Epithelial cell of proximal tubule (primary cell): ENCODE measurements at places on chromosomes 5 and 9.

DNA sequence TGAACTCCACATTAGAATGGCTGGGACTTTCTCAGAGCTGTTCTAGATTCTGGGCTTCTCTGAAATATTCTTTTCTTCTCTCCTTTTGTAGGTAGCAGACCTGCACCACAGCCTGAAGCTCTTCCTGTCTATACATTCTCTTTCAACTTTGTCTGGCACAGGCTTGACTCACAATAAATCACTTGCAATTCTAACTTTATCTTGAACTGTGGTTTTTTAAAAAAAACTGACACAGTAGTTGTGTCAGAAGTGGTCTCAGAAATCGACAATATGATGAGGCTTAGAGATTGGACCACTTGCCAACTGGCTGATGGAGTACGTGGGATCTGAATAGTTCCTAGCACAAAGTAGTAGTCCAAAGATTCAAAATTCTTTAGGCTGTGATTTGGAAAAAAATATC lies 24.1 kb upstream of the CDH9 start:
- no peak for DNase-seq

DNA sequence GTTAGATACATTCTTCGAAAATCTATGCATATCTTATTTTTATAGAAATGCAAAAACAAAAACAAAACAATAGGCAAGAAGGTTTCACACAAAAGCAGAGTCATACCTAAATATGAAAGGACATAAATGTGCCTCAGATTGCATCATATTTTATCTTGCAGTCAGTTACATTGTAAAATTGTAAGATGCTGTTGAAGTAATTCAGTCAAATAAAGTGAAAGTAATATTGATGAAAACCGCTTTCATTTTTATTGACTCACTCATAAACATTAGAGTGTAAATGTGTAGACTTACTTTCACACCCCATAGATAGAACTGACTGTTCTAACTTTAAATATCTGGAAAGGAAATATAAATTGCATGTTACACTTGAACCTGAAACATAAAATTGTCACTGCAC lies 931.5 kb upstream of the NUDT12 start:
- no peak for DNase-seq

DNA sequence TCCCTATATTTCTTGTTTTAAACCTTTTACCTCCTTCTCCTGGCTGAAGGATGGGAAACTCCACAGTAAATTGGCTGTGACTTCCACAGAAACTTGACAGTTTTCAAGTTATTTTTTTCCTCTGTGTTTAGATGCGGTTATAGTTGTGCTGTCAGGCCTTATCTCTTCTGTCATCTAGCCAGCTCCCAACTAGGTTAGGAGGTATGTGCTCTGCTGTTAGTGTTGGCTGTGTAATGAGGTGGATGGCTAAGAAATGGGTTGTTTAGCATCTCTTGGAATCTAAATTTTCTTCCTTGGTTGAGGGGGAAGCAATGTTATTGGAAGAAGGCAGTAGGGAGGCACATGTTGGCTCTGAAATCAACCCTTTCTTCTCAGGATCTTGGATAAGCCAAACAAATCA lies 149.9 kb upstream of the RUSC2 start:
- DNase-seq: no peak

DNA sequence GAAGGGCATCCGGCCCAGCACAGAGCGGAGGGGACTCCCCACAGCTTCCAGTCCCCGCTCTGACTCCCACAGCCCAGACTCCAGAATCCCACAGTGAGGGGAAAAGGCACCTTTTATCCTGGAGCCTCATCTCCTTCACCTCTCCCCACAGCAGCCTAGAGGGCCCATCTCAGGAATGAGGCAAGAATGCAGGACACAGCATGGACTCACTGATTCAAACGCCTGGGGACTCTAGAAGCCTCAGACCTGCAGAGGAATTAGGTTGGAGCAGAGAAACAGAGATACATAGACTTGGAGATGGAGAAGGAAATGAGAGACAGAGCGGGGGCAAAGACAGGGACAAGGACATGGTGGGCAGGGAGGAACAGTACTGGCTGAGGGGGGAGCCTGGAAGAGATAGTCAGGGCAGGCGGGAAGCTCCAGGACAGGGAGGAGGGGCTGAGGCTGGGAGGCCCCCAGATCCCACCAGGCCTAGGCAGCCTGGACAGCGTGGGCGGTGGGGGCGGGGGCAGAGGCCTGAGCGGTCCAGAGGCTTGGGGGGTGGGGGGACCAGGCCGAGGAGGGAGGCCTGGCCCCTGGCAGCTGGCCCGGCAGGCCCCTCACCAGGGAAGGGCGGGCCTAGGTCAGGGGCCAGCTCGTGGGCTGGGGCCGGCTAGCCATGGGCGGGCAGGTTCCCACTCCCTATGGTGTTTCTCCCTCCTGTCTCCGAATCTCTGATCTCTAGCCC lies 15.8 kb downstream of the CNTFR start:
- DNase-seq: no peak

GRCh38 chr5:138459311-138459933 lies 5.9 kb upstream of the EGR1 start:
- no peak for DNase-seq

DNA sequence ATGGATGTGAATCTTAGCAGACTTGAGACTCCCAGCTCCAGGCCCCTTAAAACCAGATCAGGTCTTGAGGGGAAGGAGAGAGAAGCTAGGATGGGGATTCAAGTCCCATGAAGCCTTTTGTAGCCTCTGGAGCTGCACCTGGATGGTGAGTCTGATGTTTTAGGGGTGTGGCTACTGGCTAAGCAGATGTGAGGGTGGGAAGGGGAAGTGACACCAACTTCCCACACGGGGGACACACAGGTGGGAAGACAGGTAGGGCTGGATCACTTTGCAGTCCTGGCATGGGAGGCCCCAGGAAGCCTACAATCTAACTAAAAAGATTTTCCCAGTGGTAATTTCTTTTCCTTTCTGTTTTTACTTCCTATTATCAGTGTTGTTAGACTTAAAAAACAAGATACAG lies 38.7 kb upstream of the UBAP2 start:
- DNase-seq: no peak

DNA sequence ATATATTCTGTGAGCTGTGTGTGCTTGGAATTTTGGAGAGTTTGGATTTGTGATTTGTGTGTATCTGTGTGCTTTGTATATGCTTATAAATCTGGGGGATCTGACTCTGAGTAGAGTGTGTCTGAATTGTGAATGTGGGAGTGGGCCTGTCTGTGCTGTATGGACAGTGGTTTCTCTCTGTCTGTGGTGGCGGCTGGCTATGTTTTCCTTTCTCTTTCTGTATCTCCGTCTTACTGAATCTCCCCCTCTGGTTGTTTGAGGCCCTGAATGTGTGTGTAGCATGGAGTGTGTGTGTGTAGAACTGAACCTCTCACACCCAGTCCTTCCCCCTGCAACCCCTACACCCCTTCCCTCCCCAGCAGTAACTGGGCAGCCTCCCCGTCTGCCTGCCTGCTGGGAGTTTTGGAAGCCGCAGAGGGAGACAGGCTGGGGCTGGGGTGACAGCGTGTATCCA lies 4.7 kb downstream of the CXXC5 start:
- no peak for DNase-seq

GRCh38 chr5:132277971-132278853 lies 16.0 kb upstream of the SLC22A4 start:
- DNase-seq: no peak

- peak; percentile 33 for DNase-seq
Measured at GRCh38 chr9:76136986-76137385, 246.5 kb downstream of the PCSK5 start.

DNA sequence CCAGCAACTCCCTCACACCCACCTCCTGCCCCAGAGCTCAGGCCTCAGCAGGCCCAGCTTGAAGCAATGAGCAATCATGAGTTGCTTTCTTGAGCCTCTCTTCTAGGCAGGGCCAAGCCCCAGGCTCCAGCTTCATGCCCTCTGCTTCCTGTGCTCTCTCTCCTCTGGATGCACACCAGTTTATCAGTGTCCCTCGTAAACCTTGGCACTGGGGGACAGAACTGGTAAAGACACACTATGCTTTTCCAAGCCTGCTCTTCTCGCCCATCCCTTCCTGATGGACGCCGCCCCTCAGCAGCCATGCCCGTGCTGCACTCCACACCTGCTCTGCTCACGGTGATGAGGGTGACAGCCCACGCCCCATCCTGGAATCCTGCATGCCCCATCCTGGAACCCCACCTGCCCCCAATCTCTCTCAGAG lies 49.4 kb upstream of the ORM1 start:
- no peak for DNase-seq

DNA sequence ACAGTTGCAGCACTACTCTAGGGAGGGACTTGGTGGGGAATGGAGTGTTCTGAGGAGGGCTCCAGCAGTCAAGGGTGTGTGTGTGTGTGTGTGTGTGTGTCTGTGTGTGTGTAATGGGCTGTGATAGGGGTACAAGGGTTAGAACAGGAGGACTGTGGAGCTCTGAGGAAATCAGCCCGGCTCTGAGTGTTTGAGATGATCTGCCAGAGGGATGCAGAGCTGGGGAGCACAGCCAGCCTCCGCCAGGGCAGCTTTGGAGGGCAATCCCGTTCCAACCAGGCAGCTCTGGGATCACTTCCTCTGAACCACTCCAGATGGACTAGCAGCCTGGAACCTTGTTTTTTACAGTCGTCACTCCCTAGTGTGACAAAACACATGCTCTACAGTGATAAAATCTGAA lies 3.0 kb upstream of the SLC6A7 start:
- DNase-seq: no peak

- DNase-seq: no peak
Measured at GRCh38 chr9:29214154-29214689, 1640.9 kb upstream of the C9orf72 start.

GRCh38 chr5:16937503-16938161 lies 1.5 kb upstream of the MYO10 start:
- no peak for DNase-seq

GRCh38 chr5:62647241-62647640 lies 68.6 kb downstream of the LRRC70 start:
- DNase-seq: no peak

DNA sequence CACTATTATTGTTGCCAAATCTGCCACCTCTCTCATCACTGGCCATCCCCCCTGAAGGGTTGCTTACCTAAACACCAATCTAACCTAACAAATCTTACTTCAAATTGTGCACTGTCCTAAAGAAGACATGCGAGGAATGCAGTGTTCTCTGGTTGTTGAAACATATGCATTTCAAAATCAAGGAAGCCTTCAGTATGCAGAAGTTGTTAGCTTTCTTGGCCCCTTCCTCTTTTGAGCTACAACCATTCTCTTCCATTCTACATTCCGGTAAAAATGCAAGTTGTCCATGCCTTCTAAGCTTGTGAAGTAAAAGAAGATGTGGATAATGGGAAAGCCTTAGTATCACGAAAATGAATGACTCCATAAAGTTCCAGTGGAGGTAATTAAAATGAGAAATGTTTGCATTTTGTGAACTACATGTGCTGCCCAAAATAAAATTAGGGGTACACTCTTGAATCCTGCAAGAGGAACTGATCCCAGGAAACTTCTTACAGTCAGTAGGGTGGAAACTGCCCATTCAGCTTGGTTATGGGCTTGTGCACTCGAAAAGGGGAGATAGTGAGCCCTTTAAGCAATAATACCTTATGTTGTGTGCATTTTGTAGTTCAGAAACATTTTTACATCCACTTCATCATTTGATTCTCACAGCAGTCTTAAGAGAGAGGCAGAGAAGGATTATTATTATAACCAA lies 77.6 kb upstream of the ADRB2 start:
- DNase-seq: no peak

DNA sequence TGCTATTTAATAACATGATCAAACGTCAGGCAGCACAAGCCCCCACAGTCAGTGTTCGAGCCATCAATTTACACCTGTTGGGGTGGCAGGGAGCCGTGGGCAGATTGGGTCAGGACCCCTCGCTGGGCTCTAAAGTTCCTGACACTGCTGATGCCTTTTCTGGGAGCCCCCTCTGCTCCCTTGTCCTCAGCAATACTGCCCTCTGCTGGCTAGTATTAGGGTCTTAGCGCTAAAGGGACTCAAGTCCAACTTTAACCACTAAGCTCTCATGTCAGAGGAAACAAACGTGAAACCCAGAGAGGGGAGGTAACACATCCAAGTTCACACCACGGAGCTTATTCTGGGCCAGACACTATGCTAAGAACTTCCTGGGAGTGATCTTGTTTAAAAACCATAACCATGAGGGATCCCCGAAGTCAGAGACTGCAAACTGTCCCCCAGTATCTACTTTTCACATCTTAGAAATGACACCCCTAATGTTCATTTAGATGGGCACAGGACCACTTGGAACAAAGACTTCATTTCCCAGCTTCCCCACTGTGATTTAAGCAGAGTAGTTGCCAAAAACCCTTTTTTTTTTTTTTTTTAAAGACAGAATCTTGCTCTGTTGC lies 20.4 kb downstream of the ANKS6 start:
- no peak for DNase-seq

- DNase-seq: no peak
Measured at GRCh38 chr5:65151614-65152013, 330.1 kb downstream of the ADAMTS6 start.
